Hematopoietic multipotent progenitor cell treated with erythropoietin and hydrocortisone succinate and interleukin-3 and kit ligand, for 6 days (in vitro differentiated cells): ENCODE measurements at places on chromosomes 13 and 19.

GRCh38 chr13:110210604-110210985, 96.4 kb downstream of the COL4A1 start:
- no peak for DNase-seq

DNA sequence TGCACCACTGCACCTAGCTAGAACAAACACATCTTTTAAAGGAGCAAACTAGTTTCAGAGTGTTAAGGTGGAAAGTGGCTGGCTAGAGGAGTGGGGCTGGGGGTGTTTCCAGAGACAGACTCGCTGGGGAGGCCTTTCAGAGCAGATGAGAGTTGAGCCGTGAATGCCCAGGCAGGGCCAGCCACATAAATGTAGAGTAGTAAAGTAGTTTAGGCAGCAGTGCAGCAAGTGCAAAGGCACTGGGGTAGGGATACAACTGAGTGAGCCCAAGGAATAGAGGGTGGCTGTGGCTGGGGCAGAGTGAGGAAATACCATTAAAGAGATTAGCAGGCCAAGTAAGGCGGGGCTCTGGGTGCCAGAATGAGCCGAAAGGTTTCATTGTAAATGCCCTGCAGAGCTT, 72.0 kb downstream of the ALOX5AP start:
- peak; percentile 17 for DNase-seq

GRCh38 chr13:113602291-113602988, 17.9 kb downstream of the TFDP1 start:
- no peak for DNase-seq

DNA sequence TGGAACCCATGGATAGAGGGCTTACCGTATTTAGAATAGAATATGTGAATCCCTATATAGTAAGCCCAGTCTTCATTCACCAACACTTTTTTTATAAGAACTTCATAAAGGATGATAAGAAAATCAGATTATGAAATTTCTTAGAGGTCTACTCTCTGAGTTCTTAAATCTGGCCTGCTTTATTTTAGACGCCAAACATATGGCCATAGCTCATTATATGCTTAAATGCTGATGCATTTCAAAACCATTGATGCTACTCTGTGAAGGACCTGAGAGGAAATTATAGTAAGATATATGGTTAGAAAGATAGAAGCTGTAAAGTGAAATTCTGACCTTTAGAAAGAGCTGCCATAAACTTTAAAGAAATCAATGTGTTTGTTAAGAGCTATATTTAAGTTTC, 38.3 kb downstream of the GPC6 start:
- DNase-seq: no peak

DNA sequence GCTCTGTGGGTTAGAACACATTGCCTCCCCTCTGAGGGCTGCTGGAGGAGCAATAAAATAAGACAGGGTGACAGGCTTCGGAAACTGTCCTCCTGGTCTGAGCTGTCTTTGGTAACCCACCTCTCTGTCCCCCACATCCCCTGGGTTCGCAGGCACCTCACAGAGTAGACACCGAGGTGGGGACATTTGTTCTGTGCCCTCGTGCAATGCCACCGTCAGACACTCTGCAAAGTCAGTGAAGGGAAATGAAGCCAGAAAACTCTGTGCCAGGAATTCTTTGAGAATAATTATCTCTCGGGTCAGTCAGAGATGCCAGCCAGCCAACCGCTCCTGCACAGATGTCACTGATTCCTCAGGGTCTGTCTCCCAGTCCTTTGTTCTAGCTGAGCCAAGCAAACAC, 493.6 kb downstream of the FOXO1 start:
- DNase-seq: no peak

DNA sequence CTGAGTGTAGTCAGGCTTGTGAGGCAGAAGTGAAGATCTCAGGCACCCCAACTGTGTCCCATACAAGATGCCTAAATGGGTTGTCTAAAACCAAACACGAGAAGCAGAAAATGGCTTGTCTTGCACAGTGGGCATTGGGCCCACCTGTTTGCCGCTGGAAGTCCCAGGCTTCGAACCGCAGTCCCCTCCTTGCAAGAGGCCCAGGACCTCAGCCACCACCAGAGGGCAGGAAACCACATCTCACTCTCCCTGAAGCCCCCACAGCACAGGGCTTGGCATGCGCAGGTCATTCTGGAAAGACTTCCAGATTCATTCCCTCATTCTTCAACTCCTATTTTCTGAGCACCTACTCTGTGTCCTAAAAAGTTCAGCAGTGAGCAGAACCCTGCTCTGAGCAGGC, 973.7 kb downstream of the UQCRFS1 start:
- peak; percentile 1 for DNase-seq

GRCh38 chr13:39501702-39502324, 101.2 kb downstream of the LHFPL6 start:
- no peak for DNase-seq

DNA sequence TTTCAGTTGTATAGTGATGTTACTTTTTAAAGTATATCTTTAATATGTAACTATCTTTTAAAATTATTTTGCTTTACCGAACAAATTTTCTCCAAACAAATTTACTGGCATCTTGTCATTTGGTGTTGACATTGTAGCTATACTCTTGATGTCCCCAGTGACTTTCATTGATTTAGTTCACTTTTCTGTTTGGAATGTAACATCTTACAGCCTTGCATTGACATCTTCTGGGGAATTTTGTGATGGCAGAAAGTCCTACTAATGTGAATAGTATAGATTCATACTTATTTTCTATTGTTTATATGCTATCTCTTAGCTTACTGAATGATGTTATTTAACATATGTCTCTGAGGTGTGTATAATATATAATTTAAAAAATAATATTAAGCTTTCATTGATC, 800.9 kb upstream of the ATXN8OS start:
- no peak for DNase-seq

DNA sequence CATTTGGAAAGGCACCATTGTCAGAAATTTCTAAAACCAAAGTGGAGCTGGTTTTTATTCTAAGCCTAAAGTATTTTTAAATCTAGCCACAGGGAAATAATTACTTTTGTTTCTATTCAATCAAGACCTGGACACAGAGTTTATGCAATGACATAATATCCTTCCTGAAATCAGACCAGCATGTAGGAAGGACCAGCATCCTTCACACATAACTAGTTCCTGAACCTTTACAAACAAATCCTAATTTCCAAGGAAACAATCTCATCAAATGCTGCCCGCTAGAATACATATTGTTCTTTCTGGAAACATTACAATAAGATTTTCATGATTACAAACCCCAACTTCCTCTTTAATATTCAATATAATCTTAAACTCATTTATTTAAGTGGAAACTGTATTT, 1.5 kb downstream of the STARD13 start:
- peak; percentile 30 for DNase-seq
